Aorta (tissue), 5 donors: ENCODE measurements at places on chromosomes 3 and 15.

DNA sequence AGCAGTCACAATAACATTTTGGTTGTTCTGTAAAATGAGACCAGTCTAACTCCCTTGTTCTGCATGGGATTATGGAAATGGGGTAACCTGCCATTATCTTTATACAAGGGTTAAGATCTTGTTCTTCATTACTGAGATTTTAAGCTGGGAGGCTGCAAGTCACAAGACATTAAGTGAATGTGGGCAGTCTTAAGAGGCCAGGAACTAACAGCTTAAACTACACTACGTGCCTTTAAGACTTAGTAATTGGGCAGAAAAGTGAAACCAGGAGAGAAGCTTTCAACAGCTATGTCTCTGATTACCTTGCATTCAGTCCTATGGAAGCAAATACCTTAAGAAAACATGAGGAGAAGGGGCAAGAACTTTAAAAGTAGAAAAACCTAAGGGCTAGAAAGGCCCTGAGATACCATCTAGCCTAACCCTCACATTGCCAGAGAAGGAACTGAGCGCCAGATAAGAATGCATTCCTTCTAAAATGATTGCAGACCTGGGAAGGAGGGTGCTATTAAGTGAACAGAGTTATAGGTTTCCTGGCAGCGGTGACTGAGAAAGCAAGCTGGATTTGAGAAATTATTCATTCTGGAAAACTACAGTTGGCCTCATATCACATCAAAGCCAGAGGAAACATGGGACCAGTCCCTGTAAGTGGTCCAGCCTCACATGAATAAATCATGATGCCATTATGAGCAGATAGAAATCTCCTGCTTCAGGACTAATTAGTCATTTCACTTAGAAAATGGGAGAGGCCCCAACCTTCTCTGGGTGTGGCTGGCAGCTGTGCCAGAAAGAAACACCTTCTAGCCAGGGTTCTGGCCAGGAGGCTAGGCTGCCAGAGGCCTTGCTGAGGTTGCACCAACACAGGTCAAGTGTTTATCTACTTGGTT, 32.9 kb downstream of the DAPK2 start:
- H3K4me3 ChIP-seq: no peak overlapping the region
- H3K36me3 ChIP-seq: no peaks in the 10 kb centered on the region
- no peak for DNase-seq
- H3K4me1 ChIP-seq: peaks cover 2% of the 10 kb centered on the region

DNA sequence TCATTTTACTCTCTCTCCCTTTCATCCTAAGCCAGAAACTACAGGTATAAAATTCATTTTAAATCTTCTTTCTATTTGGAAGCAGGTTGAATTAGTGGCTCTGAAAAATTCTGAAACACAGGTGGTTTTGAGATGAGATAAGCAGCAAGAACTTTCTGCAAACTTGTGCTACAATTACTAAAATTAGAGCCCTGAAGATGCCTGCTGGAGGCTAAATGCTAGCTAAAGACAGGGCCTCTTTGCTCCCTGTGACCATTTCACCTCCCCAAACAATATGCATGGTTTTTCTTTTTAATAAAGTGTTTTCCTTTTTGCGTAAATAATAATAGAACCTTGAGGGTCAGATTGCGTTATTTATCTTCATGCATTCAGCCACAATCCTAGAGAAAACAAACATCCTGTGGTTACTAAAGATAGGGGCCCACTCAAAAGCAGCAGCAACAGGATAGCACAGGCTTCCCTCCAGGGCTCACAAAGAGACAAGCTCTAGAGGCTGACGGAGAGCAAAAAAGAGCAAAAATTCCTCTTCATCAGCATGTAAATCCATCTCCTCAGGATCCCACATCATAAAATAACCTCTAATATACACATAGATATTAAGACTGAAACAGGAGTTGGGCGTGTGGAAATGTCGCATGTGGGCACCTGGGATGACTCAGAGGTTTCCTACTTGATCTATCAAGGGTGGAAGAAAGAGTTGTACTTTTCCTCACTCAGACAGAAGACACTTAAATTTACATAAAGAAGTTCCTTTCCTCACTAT, 26.5 kb upstream of the CP start:
- H3K27me3 ChIP-seq: no peaks in the 10 kb centered on the region
- H3K36me3 ChIP-seq: no peaks in the 10 kb centered on the region
- peak overlapping the region; percentile 30 for H3K27ac ChIP-seq

DNA sequence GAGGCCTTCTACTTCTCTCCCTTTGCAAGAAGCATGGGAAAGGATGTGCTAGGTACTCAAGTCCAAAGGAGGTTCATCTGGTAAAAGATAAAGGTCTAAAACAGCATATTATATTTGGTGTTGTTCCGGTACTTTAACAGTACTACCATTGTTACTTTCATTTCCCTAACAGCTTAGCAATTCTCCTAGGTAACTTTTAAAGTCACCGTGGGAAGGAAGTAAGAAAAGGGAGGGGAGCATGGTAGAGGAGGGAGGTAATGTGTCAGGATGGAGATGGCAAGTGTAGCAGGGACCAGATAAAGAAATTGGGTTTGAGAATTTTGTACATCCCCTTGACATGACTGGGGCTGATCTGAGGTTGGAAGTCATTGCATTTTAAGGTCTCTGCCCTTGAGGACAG, 89.4 kb upstream of the SKOR1 start:
- no peaks in the 10 kb centered on the region for H3K4me1 ChIP-seq
- no peak overlapping the region for H3K27ac ChIP-seq
- H3K36me3 ChIP-seq: peaks cover 2% of the 10 kb centered on the region
- no peak overlapping the region for H3K4me3 ChIP-seq

DNA sequence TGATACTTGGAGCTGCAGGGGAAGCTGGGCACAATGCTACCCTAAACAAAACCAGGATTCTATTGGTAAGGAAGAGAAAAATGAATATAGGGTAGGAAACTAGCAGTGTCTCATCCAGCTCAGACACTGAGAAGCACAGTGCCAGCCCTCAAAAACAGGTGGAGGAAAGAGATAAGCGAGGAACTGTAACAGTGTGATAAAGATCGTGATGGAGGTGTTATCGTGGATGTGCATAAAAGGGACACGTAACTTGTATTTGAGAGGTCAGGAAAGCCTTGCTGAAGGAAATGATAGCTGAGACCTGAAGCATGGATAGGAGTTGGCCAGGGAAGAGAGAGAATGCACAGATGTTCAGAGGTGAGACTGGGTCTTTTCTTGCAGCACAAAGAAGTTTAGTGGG, 27.4 kb downstream of the MIX23 start:
- no peaks in the 10 kb centered on the region for H3K27me3 ChIP-seq
- no peak overlapping the region for H3K27ac ChIP-seq
- H3K4me3 ChIP-seq: no peak overlapping the region
- no peaks in the 10 kb centered on the region for H3K4me1 ChIP-seq
- no peaks in the 10 kb centered on the region for H3K36me3 ChIP-seq
